ENCODE measurements at places on chromosomes 13 and 19.

DNA sequence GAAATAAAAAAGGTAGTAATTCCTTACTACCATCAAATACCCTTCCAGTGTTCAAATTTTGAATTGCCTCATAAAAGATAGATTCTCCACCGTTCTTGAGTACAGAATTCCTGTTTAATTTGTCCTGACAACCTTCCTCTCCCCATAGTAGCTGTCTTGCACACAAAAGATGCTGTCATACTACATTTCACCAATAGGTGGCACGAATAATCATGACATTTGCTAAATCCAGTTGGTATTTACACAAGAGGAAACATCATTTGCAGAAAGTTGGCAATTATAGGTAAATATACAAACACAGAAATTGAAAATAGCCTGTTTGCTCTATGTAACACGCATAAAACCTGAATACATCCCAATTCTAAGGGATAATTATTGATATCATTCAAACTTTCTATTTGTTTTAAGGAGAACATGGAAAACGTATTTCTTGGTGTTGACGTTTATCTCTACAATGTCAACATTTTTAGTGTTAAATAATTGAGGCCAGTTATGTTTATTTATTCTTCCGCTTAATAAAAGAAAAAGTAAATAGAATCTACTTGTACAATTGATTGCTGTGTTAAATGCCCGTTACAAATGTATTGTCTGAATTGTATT, 58.3 kb upstream of the CLDN10 start:
- peak; percentile 20 for DNase-seq

DNA sequence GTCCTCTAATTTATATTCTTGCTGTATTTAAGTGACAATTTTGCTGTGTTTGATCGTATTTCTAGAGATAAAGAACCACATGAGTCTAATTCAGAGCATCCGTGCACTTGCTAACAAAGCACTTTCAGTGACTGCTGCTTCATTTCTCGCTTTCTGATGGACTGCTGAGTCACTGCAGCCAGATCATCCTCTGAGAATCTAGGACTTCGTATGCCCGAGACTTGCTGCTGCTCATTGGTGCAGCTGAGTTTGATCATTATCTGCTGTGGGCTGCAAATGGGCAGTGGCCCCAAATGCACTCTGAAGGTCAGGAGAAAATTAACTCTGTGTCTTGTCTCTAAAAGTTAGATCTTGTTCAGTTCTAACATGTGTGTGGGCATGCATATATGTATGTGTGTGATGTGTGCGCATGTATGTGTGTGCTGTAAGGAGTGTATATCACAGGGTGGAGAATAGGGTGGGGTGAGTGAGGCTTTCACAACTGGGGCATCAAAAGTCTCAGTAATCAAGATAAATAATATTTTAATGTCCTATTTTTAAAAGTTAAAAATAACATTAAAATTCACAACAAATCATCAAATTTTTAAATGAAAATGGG, 342.6 kb downstream of the MTUS2 start:
- DNase-seq: no peak

DNA sequence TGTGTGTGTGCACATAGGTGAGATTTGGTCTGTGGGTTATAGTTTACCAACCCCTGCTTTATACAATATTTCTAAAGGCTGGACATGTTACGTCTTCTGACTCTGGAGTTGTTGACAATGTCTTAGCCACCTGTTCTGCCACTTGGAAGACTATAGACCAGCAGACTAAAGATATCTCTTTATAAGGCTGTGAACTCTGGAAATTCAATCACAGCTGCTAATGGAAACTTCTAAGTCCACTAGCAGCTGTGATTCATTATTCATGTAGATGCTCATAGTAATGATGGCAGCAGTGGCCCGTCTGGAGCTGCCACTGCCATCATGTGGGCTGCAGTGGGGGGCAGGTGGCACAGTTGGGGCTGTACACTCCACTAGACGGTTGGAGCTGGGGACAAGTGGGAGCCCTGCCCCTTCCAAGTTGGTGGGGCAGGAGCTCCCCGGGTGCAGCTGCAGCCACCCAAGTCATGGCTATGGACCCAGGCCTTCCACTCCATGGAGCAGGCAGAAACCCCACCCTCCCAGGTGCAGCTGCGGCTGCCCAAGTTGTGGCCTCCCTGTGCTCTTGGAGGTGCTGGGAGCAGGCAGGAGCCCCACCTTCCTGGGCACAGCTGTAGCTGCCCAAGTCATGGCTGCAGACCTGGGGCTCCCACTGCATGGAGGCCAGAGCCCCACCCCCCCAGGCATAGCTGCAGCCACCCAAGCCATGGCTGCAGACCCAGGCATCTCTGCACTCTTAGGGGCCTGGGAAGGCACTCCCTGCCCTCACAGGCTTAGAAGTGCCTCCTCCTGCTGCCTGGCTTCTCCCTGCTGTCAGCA, 8.8 kb downstream of the IGFL4 start:
- DNase-seq: no peak

DNA sequence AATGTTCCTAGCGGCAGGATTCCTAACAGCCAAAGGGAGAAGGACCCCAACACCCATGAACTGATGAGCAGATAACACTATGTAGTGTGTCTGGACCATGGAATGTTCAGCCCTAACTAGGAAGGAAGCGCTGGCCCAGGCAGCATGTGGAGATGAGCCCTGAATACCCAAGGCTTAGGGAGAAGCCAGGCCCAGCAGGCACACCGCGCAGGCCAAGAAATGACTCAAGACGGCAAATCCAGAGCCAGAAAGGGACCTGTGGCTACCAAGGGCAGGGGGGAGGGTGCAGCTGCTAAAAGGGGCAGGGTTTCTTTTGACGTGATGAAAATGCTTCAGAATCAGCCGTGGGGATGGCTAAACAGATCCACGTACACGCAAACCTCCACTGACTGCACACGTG, 20.7 kb upstream of the TINCR start:
- DNase-seq: no peak

GRCh38 chr13:21115231-21115630, 53.8 kb upstream of the LATS2 start:
- DNase-seq: no peak

- DNase-seq: no peak
Observed at GRCh38 chr13:27625839-27626238, 4.1 kb downstream of the POLR1D start.

- no peak for DNase-seq
Observed at GRCh38 chr19:46351241-46352041, 4.6 kb downstream of the PPP5C start.

Measured in CD8-positive, alpha-beta memory T cell (primary cell).